ENCODE measurements at places on chromosomes 12 and 14.

- no peak for DNase-seq
Observed at GRCh38 chr14:70748422-70748821, 60.9 kb downstream of the MAP3K9 start.

- DNase-seq = no peak
Observed at GRCh38 chr14:35965400-35965799, 139.3 kb downstream of the BRMS1L start.

GRCh38 chr12:104506676-104507401 is 50.1 kb downstream of the CHST11 start:
- DNase-seq = no peak

- DNase-seq = no peak
Observed at GRCh38 chr14:70018713-70019211, 139.5 kb downstream of the SMOC1 start.

DNA sequence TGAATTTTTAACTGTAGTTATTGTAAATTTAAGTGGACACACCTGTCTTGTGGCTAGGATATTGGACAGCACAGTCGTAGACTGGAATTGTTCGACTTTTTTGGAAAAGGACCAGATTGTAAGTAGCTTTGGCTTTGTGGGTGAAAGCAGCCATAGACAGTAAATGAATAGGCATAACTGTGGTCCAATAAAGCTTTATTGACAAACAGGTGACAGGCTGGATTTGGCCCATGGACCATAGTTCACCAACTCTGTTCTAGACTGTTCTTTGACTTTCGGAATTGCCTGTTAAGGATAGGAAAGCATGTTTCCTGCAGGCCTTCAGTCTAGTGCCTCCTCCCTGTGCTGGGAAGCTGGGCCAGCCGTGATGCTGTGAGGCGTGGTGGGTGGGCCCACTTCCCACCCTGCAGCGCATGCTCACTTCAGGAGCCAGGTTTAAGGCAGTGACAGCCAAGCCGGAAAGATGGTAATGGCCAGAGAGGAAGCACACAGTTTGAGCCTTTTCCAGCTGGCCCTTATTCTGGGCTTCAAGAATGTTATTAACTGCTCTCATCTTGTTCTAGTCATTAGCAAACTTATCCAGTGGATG is 51.8 kb downstream of the PPP2R5C start:
- DNase-seq = no peak

Measured in hippocampal formation (tissue), 2 donors.